ENCODE measurements at places on chromosomes 13 and 19.

DNA sequence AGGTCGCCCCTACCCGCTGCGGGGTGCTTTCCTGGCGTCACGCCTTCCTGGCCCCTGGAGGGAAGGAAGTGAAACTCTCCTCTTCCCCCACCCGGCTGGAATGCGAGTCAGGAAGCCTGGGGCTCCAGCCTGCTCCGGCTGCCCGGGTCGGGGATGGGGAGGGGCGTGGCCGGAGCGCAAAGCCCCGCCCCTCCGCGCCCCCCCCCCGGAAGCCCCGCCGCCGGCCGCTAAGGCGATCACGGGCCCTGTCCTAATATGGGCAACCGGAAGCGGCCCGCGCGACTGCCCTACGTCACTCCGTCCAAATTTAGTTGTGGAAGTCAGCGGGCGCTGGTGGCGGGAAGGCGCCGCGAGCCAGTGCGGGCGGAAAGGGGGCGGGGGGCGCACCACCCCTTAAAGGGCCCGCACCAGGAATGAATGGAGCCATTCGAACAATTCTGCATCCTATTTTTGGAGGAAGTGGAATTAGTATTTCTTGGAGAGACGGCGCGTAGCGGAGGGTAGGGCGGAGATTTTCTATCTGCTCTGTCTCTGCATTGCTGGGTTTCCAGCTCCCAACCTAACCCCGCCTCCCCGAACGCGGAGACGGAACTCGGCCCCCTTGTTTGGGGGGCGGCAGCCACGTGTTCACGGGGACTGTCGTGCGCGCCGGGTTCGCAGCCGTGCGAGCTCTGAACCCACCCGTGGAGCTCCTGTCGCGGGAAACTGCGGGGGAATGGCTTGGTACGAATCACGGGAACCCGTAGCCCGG lies 1.6 kb downstream of the IER2 start:
- peak; percentile 95 for DNase-seq

DNA sequence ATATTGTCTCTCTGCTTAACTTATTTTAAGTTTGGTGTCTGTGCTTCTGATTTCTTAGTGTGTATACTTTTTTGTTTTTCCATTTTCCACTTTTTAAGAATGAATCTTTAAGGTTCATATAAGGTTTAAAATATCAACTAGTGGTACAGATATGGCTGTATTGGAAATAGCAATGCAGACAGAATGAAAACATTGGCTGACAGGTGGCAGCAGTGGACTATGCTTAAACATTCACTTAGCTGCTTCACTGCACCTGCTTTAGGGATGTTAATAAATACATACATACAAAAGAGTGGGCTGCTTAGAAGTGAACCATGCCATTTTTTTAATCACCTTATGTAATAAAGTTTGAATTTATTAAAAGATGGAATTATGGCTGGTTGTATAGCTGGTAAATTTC lies 27.3 kb downstream of the TM9SF2 start:
- no peak for DNase-seq

DNA sequence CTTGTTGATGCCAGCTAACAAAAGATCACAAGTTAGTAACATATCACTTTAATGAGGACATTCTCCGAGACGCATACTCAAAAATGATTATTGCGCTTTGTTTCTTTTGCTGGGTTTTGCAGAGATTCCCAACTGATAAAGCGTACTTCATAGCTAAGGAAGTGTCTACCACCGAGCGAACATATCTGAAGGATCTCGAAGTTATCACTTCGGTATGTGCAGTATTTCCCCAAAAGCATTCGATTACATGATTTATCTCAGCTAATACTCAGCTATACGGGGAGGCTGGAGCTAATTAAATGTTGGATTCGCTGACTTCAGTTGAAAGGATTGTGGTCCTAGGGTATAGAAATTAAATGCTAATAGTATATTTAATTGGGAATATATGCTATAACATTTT lies 166.3 kb downstream of the STK24 start:
- no peak for DNase-seq

GRCh38 chr13:79830426-79830825 lies 349.5 kb downstream of the NDFIP2 start:
- no peak for DNase-seq

- no peak for DNase-seq
These were observed 57.0 kb upstream of the RAP2A start for GRCh38 chr13:97376981-97377380.

GRCh38 chr19:2014731-2015607 lies 545 bp downstream of the BTBD2 start:
- DNase-seq: no peak

DNA sequence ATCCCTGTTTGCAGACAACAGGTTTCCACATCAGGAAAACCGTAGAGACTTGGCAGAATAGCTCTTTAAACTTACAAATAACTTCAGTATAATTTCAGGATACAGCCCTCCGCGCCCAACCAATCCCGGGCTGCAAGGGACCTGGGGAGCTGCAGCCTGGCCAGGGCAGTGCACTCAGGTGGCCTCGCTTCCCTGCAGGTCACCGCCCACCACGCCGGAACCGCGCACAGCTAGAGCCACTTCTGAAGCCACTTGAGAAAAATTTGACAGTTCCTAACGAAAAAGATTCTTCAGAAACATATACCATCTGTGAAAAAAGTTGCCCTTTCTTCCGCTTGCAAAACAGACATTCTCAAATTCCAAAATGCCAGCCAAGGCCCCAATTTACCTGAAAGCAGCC lies 11.1 kb downstream of the ZNF91 start:
- no peak for DNase-seq

DNA sequence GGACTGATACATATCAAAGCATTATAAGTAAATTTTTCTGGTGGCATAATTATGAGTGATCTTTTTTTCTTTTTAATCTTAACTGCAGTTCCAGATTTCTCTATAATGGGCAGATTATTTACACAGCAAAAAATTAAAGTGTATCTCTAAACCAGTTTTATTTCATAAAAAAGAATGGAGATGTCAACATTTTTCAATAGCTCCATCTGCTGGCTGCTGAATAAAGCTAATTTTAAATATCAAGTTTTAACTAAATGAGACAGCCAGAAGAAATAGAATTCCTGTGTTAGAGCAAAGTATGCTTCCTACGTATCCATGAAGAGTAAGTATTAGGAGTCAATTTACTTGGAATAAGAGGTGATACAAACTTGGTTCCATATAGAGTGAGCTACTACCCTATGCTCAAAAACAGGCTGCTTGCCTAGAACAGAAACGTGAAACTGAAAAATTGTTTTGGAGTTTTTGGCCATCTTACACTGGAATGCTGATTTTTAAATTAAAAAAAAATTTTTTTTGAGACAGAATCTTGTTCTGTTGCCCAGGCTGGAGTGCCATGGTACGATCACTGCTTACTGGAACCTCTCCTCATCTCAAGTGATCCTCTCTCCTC lies 5.0 kb upstream of the PDS5B start:
- DNase-seq: peak; percentile 40

- no peak for DNase-seq
These were observed 3.8 kb downstream of the IRGQ start for GRCh38 chr19:43591904-43592772.

DNA sequence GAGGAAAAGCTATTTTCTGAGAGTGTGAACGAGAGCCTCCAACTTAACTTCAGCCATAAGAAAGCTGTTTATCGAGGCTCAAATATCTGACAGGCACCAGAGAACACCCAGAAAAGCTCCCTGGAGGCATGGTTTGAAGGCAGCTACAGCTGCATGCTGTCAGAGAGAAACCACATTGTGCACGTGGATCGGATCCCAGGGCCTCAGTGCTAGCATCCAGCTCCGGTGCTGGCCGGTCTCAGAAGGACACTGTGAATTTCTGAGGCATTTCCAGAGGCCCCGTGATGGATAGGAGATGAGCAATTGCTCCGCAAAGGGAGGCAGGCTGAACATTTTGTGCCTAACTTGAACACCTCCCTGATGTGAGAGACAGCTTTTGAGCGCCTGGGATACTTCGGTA lies 315.7 kb downstream of the FGF9 start:
- DNase-seq: no peak

- DNase-seq: no peak
These were observed 2.7 kb downstream of the COL4A1 start for GRCh38 chr13:110304256-110304655.

DNA sequence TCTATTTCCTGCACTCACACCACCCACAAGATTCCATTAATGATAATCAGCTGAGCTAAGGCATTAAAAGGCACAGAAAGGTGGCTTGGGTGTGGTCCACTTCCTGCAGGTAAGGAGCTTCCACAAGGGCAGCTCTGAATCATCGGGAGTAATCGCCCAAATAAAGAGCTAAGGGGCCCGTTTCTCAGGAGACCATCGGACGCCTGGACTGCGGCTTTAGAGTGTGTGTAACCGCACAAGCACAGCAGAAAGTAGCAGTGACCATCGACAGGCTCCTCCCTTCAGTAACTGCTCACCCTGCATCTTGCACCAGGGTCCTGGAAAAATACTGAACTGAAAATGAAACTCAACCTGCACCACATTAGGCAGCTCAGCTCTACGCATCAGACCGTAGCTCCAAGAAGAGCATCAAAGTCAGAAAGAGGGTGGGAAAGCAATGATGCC lies 6.0 kb downstream of the STK24 start:
- DNase-seq: no peak
